GM12891 (cell line): ENCODE measurements at places on chromosomes 5 and 9.

- no peak for DNase-seq
Observed at GRCh38 chr5:52605317-52606313, 182.1 kb upstream of the ITGA1 start.

DNA sequence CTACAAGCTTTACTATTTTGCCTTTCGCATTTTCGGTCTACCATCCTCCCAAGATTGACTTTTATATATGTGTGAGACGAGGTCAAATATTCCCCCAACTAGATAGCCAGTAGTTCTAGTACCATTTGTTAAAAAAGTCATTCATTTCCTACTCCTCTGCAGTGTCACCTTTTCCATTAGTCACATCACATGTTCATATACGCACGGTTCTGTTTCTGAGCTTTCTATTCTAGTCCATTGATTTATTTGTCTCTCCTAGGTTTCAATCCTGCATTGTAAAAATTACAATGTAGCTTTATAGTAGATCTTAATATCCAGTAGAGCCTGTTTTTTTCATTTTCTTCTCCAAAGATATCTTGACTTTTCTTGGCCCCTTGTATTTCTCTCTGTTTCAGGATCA, 528.7 kb upstream of the TRPC7 start:
- DNase-seq, result no peak

GRCh38 chr5:61313960-61314681, 17.9 kb upstream of the ZSWIM6 start:
- DNase-seq, result no peak

DNA sequence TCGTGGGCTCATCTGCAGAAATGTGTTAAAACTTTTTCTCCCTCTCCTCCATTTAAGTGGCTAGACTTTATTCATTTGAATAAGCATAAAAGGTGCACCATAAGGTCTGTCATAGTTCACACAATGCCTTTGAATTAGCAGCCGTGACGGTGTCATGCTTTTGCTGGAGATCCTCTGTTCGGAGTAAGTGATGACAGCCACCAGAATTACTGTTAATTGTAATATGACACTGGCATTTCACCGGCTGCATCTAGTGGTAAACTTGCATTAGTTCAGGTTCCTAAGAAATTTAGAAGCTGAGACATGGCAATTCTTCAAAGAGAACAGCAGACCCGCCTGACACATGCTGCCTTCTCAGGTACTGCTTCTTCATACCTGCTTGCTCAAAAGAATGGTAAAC, 241.7 kb downstream of the EBF1 start:
- no peak for DNase-seq

- peak; percentile 98 for DNase-seq
Observed at GRCh38 chr9:128702445-128702948, at the start of gene PKN3. PKN3 (plus strand) TSS chr9:128702503; CDS start chr9:128702916, 413 bp downstream.

DNA sequence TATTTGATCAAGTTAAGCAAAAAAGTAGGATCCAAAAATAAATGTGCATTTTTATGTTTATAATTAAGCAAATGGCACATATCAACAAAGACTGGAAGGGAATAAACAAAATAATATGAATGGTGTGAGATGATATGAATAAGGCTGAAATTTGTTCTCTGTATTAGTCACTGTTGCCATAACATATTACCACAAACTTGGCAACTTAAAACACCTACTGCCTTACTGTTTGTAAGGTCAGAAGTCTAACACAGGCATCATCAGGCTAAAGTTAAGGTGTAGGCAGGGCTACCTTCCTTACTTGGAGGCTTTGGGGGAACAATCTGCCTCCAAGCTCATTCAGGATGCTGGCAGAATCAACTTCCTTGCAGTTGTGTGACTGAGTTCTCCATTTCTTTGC, 19.3 kb downstream of the PGGT1B start:
- no peak for DNase-seq
